ENCODE measurements at places on chromosomes 12 and 14.
A peak's percentile ranks its signal among the peaks of the same experiment; 100 is the strongest.

- DNase-seq: no peak
Observed at GRCh38 chr12:15276088-15276698, 46.1 kb upstream of the PTPRO start.

DNA sequence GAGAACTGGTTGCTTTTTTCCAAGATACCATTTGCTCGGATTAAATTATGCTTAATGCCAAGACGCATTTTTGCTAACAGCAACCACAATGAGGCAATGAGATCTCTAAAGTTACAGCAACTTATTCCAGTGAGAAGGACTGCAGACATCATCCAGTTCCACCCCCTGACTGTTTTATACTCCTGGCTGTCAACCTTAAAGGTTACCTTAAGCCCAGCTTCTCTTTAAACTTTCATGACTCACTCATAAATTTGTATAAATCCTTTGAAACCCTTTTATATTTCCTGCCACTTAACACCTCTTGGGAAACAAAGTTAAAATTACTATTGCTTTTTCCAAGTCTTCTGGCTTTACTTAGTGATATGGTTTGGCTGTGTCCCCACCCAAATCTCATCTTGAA lies 80.2 kb downstream of the TMTC1 start:
- no peak for DNase-seq

- DNase-seq: no peak
Observed at GRCh38 chr12:100993916-100994450, 199.4 kb downstream of the ANO4 start.

GRCh38 chr14:53174918-53175317 lies 21.8 kb upstream of the DDHD1 start:
- no peak for DNase-seq

DNA sequence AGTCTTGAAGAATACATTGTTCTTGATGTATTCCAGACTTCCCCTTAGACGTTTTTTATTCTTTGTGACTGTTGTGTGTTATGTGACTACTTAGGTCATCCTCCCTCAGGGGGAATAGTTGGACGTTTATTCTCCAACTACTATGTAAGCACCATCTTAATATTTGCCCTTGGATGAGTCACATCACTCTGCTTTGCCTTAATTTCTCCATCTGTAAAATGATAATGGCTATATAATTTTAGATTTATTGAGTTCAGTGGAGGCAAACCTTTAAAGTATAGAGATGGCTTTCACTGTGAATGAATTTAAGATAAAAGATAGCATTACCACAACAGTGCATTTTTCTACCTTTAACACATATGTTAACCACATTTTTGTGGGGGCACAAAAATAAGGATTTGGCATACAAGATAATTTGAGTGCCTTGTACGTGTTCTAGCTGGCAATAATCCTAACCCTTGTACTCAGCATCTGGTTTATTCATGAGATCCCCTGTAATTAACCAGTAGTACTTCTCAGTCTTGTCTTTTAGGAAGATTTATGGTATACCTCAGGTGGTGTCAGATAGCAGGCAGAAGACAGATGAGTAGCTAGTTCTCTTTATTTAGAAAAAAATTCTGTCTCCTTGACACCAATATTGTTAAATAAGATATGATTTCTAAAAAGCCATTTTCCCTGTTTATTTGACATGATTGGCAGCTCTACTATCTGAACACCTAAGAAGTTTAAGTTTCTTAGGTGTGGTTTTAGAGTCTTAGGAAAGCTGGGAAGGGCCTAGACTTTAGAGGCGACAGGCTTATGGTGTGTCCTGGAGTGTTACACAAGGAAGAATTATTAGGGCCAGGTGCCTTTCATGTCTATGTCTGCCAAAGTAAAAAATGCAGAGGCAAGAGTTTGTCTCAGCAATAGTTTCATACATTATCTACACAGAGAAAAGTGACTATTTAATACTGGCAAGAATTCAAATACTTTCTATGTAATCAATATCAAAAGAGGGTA lies 152.3 kb downstream of the RAD51B start:
- DNase-seq: no peak

GRCh38 chr14:23308721-23309445 lies 2.2 kb downstream of the BCL2L2 start:
- DNase-seq: no peak

DNA sequence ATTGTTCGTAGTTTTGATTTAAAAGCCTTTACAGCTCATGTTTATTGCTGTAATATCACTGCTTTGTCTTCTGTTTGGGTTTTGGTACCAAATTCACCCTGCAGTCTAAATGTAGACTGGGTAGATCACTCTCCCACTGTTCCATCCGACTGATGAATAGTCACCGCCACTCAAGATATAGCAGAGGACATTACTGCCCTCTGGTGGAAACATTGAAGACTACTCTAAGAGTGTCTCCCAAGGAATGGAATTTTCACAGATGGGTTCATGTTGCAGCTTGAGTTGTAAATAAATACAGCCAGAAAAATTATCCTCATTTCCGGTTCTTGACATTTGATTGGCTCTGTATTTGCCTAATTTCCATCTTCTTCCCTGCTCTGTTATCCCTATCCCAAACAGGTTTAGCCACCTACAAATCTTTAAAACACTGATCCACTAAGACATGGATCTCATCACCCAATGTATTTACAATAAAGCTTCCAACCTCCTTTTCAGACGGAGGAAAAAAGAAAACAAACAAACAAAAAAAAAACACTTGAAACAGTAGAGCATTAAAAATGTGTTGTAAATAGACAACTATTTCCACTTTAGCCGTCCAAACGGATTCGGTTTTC lies 198.3 kb upstream of the CPNE8 start:
- DNase-seq: no peak

DNA sequence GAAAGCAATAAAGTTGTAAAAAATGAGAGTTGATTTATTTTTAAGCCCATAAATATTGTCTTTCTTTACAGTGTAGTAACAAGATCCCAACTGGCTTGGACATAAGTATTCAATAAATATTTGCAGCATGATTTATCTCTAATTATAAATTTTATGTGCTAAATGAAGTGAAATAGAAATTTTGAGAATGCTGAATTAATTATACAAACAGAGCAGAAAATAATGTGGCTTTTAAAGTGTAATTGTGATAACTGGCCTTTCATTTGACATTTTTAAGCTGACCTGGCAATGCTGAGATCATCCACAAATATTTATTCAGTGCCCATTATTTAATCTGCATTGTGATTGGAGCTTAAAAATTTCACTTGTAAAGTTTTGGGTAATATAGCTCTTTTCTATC lies 201.6 kb upstream of the NAV3 start:
- DNase-seq: no peak

- DNase-seq: no peak
Observed at GRCh38 chr12:120710805-120711296, 593 bp downstream of the UNC119B start.

- no peak for DNase-seq
Observed at GRCh38 chr14:89186856-89187376, 230.1 kb downstream of the FOXN3 start.

GRCh38 chr12:219891-220352 lies 6.0 kb upstream of the SLC6A12 start:
- DNase-seq: peak; percentile 23

DNA sequence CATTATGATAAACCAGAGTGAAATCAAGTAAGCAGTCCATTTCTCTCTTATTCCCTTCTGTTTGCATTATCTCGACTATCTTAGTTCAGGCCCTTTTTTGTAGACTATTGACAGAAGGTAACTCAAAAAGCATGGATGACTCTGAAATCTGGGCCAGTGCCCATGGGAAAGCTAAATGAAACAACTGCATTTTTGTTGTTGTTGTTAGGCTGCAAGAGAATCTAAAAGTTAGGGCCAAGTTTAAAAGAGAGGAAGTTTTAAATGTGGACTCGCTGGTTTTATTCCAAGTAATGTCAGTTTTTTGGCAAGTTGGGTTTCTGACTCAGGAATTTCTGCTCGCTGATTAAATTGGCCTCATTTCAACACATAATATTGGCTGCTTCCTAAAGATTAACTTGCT lies 201.1 kb downstream of the PIK3C2G start:
- DNase-seq: no peak

GRCh38 chr12:132761032-132761920 lies at the start of gene ANKLE2:
Gene ANKLE2 (minus strand): TSS chr12:132761832. CDS start chr12:132761798, 34 bp downstream.
- DNase-seq: peak; percentile 52

GRCh38 chr12:51868821-51869495 lies 18.9 kb upstream of the ANKRD33 start:
- no peak for DNase-seq

GRCh38 chr12:107368586-107368985 lies 275.2 kb upstream of the CRY1 start:
- DNase-seq: no peak

- DNase-seq: no peak
Observed at GRCh38 chr12:106269150-106269771, 21.4 kb upstream of the CKAP4 start.

DNA sequence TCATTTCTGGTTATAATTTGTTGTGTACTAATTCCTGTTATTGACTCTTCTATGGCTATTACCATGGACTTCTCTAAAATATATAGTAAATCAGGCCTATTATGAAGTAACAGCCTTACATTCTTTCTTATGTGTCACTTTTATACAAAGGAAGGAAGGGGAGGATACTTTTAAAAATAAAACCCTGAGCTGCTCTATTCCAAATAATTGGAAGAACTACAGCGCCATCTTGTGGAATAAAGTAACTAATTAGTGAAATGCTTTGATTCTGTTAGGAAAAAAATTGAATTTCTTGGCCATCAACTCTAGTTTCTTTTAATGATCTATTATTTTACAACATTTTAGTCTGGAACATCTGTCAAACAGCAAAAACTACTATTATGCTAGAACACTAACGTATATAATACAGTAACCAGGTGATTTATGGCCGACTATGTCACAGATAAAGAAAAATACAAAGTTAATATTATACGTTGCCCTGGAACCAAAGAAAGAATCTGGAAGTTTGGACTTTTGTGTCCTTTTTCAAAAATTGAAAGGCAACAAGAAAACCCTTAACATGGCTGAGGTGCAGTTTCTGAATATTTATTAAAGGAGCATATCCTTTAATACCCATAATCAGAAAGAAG lies 55.0 kb upstream of the NELL2 start:
- no peak for DNase-seq

- peak; percentile 24 for DNase-seq
Observed at GRCh38 chr14:22333422-22334274, 255.4 kb downstream of the DAD1 start.

GRCh38 chr12:49126852-49127763 lies 4.1 kb downstream of the TUBA1B start:
- no peak for DNase-seq

DNA sequence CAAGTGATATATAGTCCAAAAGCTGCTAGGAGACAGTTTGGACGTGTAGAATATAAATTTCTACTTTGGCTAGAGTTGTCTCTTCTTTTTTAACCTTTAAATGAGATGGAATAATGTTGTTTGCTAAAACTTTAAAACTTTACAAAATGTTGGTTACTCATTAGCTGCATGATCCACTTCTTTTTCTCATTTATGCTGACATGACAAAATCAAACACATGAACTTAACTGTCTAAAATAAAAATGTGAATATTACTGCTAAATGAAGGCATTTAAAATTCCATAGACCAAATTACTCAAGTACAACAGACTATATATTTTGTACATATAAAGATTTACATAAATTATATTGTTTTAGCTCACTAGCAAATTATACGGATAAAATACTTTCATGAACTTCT lies 135.9 kb upstream of the ABCD2 start:
- no peak for DNase-seq

DNA sequence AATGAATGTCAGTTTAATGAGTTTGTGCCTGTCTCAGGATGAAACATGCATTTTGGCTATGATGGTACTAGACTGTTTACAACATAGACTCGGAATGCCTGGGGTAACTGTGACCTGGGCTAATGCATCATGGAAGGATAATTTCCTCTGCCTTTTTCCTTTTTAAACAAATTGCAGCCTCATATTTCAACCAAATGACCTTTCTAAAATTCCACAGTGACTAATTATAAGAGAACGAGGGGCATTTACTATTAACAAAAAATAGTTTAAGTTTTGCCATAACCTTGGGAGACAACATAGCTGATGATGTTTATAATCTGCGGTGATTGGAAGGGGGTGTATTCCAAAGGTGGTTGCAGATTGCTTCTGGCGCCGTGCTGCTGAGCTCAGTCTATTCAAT lies 1140.5 kb downstream of the GALC start:
- DNase-seq: no peak

GRCh38 chr12:111413442-111414086 lies 7.8 kb downstream of the SH2B3 start:
- DNase-seq: no peak

DNA sequence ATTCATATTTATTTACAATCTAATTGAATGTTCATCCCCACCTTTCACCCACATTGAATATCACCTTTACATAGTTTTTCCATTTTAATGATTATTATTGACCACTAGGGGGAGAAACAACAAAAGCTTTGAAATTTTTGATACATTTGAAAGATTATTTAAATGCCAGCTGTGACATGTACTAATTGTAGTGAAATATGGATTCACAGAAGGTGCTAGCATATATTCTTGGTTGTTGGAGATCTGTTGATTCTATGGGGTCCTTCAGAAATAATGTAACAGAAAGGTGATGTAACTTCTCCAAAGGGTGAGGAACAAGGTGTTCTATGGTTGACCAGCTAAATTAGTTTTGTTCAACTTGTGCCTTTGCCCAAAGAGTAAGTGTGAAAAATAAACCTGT lies 22.4 kb upstream of the GPR33 start:
- no peak for DNase-seq

- no peak for DNase-seq
Observed at GRCh38 chr12:6306599-6307220, 3.8 kb upstream of the PLEKHG6 start.

GRCh38 chr12:92570056-92570753 lies 132.6 kb upstream of the PLEKHG7 start:
- peak; percentile 14 for DNase-seq

DNA sequence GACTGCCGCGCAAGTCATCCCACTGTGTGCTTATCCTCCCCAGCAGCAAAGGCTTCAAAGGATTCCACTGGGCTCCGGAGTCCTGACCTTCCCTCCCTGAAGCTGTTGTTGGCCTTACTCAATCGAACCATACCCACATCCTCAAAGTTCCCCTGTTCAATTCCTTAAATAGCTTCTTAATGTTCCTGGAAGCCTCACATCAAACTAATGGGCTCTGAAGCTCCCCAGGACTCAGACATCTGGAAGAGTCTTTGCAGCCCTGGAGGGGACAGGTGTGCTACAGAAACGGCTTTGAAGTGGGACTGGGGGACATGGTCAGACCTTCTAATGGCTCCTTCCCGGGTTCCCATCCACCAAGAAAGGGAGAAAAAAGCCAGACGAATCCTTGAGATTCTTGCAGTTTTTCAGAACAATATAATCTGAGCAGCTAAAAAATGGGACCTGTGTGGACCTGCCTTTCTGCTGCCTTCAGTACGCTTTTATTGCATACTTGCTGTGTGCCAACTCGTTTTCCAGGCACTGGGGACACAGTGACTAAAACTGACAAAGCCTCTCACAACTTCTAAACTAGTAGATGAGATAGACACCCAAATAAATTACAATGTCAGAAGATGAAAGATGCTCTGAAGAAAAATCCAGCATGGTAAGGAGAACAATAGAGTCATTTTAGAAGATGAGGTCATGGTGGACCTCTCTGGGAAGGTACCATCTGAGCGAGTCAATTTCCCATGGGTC lies 204.5 kb downstream of the MON2 start:
- no peak for DNase-seq

Measured in activated gamma-delta T cell treated with anti-CD3 and anti-CD28 coated beads, Interleukin-2, amount 50 U/mL, for 16 hours (primary cell).